Activated T-helper 2 cell treated with anti-CD3 and anti-CD28 coated beads, Interferon-gamma antibody, Interleukin-2, Interleukin-4, amounts not matched to agents 10 μg/mL and 5 μg/mL and 100 μg/mL, durations not matched to agents 14 hours and 24 hours and 36 hours (primary cell): ENCODE measurements at places on chromosomes 5 and 9. TPM values are rescaled to one million over a fixed set of nuclear protein-coding genes. Genes with fewer than 3 reads are reported as not detected.

The CAMK4 gene
- total RNA-seq = 71.8 and 76.7 TPM in 2 replicates

DNA sequence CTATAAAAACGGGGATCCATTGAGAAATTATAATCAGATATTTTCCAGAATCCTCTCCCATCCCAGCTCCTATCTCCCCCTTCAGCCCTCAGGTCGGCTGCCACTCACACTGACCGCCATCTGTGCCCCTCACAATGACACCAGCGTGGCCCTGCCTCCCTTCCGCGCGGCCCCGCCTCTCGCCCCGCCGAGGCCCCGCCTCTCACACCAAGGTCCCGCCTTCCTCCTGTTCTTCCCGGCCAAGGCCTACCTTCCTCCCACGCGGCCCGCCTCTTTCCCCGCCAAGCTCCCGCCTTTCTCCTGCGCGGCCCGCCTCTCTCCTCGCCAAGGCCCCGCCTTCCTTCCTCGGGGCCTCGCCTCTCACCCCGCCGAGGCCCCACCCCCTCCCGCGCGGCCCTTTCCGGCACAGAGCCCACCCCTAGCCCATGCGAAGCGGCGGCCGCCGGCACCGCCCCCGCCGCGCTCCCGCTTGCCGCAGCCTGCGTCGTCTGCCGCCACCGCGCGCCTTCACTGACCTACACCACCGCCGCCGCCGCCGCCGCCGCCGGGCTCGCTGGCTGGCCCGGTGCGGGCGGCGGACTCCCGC lies at the start of gene DNAJC21:
DNAJC21 (plus strand) TSS at position 426 of the 586 bp plus-strand sequence. CDS start 261 bp downstream, outside the sequence.
- DNase-seq = peak; percentile 97

- no peak for DNase-seq
Measured at GRCh38 chr5:143550986-143551630, 147.6 kb upstream of the NR3C1 start.

DNA sequence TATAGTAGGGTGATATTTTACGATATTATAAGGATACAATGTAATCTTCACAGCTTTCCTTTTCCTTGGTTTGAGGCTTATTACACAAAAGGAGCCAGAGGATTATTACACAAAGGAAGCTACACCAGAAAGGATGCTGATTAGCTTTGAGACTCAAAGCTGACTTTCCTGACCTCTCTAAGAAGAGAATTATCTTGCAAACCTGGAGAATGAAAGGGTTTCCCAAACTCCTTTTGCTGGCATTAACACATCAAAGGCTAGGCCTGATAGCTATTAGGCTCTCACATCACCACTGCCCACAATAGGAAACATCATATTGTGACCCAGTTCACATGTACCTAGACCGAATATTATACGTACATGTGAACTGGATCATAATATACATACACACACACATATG lies 34.2 kb upstream of the CHD1 start:
- no peak for DNase-seq

DNA sequence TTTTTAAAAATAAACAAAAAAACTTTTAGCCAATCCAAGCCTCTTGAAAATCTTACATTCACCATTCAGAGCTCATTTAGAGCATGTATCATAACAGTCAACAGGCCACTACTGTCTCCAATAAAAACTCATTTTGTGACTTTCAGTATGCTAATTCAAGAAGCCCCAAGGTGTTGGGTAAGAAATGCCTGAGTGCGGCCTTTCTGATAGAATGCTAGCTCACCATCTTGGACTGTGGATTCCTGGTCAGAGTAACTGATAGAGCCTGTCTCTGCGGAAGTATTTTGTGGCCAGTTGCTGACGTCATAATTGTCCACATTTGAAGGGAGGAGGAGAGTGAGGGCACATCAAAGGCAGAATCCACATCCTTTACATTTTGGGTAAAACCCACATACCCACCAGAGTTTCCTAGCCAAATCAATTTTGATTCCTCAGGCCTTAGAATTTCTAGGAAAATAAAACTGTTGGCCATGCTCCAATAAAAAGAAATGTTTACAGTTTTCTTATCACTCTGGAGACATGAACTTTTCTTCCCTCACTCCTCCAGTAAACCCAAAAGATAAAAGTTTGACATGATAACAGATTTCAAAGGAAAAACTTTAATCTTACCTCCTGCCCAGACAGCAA lies 41.1 kb upstream of the ERCC6L2 start:
- no peak for DNase-seq
